ENCODE measurements at places on chromosomes 7 and 10. TPM values are rescaled to one million over a fixed set of nuclear protein-coding genes. Genes with fewer than 3 reads are reported as not detected.

Gene SPDYE1
- total RNA-seq, result not detected

GRCh38 chr7:139874302-139874629 is 45.2 kb downstream of the TBXAS1 start:
- no peaks in the 10 kb centered on the region for H3K4me1 ChIP-seq
- no peak for DNase-seq
- no peak overlapping the region for H3K4me3 ChIP-seq
- no peaks in the 10 kb centered on the region for H3K27me3 ChIP-seq

DNA sequence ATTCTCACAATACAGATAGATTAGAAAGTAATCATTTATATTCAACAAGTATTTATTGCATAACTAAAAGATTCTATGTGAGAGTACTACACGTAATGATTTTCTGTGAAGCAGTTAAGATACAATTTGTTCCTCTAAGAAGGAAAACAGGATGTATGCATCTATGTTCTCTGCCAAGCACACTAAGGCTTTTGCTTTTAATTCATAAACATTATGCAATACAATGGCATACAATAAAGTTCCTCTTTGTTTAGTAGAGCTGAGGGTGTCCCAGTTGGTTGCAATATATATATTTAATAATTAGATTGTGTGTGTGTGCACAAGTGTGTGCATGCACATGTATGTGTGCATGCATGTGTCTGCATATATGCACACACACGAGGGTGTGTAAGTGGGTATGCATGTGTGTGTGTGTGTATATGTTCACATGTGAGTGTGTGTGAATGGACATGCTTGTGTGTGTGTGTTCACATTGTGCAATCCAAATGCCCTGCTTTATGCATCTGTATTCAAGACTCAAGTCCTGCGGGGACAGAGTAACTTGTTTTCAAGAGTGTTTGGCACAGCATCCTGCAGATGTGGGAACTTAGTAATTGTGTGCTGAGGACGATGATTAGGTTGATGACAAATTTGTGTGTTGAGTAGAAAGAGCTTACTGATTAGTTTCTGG is 481.5 kb upstream of the KLF6 start:
- H3K4me3 ChIP-seq, result no peak overlapping the region
- no peaks in the 10 kb centered on the region for H3K36me3 ChIP-seq
- H3K27ac ChIP-seq, result no peak overlapping the region
- H3K4me1 ChIP-seq, result peaks cover 3% of the 10 kb centered on the region
- no peaks in the 10 kb centered on the region for H3K27me3 ChIP-seq

DNA sequence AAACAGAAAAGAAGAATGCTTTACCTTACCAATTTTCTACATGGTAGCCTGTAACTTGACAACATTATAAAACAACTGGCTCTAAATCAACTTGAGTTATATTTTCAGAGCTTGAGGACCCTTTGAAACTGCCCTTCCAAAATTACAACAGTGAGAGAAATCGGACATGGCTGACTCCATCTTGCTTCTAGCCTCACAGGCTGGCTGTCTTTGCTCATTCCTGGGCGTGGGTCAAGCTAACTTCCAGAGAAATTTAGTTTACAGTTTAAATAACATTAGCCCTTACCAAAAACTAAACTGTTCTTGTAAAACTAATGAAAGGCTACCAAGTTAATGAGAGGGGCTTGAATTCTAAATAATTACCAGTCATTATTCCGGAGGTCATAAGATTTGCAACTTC is 183.4 kb downstream of the AKR1D1 start:
- no peak overlapping the region for H3K4me3 ChIP-seq
- H3K36me3 ChIP-seq, result no peaks in the 10 kb centered on the region
- H3K4me1 ChIP-seq, result no peaks in the 10 kb centered on the region
- DNase-seq, result no peak

DNA sequence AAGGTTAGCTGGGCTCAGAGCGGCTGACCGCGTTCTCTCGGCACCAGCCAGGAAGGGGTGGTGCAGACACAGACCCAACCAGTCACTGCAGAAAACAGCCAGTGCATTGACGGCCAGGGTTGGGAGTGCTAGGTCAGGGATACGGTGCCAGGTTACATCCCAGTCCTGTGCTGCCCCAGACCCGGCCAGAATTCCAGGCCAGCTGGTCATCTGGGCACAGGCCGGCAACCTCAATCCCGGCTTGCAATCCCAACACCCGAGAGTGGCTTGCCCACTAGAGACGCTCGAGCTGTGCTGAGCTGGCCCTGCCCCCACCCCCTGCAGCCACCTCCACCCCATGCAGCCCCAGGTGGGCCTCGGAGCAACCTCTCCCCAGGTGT is 3.8 kb downstream of the PRAP1 start:
- H3K27me3 ChIP-seq, result no peaks in the 10 kb centered on the region
- DNase-seq, result no peak
- no peak overlapping the region for H3K4me3 ChIP-seq
- H3K36me3 ChIP-seq, result no peaks in the 10 kb centered on the region
